ELR (cell line): ENCODE measurements at places on chromosomes 6 and 20.

GRCh38 chr6:106692819-106693208, 63.4 kb downstream of the QRSL1 start:
- no peak for DNase-seq

GRCh38 chr6:155303361-155303870, 10.9 kb downstream of the TFB1M start:
- DNase-seq = no peak

DNA sequence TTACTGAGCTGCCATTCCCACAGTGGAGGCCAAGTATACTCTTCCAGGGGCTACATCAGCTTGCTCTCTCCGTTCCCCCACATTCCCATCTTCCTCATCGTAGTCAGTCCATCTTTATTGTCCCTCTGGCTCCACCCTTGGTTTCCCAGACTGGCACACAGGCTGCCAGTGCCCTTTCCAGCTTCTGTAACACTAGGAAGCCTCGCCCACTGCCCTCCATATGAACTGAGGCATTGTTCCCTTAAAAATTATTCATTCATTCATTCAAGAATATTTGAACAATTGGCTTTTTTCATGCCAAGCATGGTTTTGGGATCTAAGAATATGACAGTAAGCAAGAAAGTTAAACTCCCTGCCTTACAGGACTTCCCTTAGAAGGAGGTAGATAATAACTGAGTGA, 14.3 kb downstream of the ROS1 start:
- no peak for DNase-seq

DNA sequence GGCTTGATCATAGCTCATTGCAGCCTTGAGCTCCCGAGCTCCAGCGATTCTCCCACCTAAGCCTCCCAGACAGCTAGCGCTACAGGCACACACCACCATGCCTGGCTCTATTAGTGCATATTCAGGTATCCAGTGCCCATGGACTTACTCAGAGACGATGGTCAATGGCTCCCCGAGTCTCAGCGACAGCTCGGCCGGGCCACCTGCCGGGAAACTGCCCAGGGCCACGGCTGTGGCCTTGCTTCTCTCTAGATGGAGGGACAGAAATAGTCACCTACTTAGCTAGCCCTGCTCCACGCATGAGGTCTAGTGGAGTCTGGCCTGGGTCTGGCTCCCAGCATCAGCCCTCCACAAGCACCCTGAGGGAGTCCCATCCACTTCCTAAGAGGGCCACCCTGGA, 11.7 kb downstream of the SLA2 start:
- DNase-seq = no peak

GRCh38 chr6:40810171-40810570, 223.0 kb upstream of the LRFN2 start:
- DNase-seq = peak; percentile 64
